Testis (tissue), 5 donors: ENCODE measurements at places on chromosomes 4 and X. TPM values are rescaled to one million over a fixed set of nuclear protein-coding genes. Genes with fewer than 3 reads are reported as not detected.

- DNase-seq, result peak; percentile 48
These were observed 390.3 kb downstream of the FAM47A start for GRCh38 chrX:33741807-33742206.

DNA sequence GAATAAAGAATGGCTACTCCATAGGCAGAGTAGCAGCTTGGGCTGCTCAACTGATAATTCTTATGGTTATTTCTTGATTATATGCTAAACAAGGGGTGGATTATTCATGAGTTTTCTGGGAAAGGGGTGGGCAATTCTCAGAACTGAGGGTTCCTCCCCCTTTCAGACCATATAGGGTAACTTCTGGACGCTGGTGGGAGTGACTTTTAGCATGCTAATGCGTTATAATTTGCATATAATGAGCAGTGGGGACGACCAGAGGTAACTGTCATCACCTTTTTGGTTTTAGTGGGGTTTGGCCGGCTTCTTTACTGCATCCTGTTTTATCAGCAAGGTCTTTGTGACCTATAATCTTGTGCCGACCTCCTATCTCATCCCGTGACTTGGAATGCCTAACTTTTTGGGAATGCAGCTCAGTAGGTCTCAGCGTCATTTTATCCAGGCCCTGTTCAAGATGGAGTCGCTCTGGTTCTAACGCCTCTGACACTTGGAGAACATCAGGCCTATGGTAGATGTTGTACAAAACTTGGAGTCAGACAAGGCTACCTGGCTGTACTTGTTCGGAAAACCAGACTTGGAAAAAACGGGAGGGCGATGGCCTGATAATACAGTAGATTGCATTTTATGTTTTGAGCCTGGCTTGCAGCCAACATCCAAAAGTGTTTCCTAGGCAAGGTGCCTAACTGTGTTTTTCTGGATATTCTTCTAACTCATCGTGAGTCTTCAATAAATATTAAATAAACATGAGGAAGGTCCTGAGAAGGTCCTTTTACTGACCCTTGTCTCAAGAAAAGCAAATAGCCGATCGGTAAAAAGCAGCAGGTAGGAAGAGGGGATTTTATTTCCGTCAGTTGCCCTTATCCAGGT is 1.8 kb upstream of the TMEM164 start:
- no peak for DNase-seq

- DNase-seq, result no peak
These were observed 1.7 kb downstream of the NSD2 start for GRCh38 chr4:1872870-1873269.

DNA sequence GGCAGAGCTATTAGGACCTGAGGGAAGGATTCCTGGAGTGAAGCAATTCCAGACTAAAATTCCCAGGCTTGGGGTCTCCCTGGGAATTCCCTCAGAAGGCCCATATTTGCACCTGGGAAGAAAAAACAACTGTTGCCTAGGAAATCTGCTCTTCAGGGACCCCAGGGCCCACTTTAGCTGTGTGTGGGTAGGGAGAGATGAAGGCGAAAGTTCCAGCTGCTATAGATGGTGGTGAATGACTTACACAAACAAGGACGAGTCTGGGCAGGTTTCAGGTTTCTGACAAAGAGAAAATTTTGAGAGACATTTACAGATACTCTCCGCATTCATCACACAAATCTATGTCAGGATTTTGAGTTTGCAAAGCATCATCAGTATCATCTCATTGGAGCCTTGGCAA is 126.1 kb downstream of the GPC3 start:
- no peak for DNase-seq

DNA sequence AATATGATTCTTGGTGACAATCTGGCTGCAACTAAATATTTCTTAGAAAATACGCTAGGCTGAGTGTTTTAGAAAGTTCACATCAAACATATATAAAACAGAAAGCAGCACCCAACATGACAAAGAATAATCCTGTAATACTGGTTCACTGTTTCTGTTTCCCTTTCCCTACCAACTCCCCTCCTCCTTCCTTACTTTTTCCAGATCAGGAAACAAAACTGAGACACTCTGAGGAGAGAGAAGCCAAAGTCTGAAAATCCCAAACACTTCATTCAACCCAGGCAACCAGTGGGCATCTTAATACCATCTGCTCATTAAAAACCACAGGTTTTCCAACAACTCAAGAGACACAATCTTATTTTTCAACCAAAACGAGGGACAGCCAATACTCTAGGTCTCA is 160.4 kb upstream of the MAP3K15 start:
- no peak for DNase-seq

DNA sequence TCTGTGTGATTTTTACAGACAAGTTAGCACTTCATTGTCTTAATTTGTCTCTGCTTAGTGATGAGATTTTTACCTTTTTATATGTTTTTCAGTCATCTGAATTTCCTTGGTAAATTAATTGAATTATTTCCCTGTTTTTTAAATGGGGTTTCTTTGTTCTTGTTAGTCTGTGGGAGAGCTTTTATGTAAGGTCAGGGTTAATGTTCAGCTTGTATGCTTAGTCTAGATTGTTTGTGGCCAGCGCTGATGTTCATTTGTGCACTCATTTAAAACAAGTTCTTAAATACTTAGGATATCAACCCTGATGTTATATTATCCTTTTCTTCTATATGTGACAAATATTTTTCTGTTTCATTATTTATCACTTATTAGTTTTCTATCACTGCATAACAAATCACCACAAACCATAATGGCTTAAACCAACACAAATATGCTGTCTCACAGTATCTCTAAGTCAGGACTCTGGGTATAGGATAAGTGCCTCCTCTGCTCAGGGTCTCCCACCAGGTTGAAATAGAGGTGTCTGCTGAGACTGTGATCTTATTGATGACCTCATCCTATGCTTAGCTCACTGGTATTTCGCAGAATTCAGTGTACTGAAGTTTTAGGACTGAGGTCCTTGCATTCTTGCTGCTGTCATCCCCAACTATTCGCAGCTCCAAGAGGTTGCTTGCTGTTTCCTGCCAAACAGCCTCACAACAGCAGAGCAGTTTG is 53.2 kb downstream of the ATP10D start:
- DNase-seq, result no peak

DNA sequence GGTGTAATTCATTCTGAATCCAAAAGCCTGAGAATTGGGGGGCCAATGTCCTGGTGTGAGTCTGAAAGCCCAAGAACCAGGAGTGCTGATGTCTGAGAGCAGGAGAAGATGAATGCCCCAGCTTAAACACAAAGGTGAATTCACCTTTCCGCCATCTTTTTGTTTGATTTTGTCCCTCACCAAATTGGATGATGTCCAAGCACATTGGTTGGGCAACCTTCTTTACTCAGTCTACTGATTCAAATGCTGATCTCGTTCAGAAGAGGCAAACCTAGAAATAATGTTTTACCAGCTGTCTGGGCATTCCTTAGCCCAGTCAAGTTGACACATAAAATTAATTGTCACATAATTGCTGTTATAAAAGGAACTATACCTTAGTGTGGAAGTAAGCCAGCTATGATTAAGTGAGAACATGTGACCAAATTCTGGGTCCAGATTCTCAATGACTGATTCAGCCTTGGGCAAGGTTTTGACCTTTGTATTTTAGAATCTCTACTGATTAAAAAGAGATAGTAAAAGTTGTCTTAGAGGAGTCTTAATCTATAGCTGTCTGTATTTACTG is 34.5 kb upstream of the SLC4A4 start:
- DNase-seq, result no peak

DNA sequence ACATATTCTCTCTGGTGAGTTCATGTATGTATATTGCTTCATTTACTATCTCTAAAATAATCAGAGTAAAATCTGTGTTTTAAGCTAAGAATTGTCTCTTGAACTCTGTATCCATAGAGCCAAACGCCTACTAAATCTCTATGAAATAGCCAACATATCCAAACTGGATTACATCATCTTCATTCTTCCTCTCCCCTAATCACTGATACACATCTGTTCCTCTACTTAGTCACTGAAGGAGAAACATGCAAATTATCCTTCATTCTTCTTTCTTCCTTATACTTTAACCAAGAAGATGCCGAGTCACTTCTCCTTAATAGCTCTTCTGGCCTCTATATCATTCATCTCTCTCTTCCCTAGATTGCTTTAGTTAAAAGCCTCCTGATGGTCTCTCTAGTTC is 630.4 kb upstream of the FTHL17 start:
- no peak for DNase-seq

GRCh38 chrX:9188117-9188516 is 154.2 kb upstream of the FAM9B start:
- DNase-seq, result no peak

DNA sequence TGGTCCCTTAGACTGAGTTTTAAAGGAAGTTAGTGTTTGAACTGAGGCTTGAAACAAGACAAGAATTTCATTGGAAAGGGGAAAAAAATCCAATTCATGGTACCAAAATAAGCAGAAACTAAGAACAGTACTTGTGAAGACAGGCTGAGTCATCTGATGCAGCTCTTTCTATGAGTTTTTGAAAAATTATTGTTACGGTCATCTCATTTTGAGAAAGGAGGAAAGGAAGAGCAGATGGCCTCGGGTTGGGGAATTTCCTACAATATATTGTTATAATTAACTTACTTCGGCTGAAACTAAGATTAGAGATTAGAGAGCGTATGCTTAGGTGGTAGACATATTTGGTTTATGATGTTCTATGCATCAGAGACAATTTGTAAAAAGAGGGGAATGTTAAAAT is 2164.8 kb upstream of the AGA start:
- DNase-seq, result no peak

DNA sequence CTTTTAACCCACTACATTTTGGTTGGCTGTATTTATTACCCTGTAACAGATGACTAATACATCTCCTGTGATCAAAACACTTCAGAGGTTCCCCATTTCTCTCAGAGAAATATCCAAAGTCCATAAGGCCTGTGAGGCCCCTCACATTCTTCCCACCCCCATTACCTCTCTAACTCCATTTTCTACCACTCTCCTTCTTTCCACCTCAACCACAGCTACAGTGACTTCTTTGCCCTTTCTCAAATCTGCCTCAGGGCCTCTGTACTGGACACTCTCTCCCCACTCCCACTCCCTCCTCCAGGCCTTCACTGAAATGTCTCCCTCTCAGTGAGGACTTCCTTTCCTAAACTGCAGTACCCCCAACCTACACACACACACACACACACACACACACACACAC is 8.4 kb upstream of the TMEM144 start:
- DNase-seq, result no peak

DNA sequence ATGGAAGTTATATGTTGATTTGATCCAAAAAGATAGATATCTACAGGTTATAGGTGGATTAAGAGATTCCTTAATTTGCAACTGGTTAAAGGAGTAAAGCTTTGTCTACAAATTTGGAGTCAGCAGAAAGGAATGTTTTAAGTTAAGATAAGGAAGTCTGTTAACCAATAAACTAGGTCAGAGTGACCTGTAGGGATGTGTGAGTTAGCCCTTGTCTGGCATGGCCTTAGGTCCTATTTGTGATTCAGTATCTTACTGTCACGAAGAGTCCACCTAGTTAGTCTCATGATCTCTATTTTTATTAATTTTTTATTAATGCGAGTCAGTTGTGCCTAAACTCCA is 230.8 kb downstream of the INPP4B start:
- no peak for DNase-seq

- peak; percentile 71 for DNase-seq
These were observed 33.9 kb upstream of the HPF1 start for GRCh38 chr4:169791527-169792156.

DNA sequence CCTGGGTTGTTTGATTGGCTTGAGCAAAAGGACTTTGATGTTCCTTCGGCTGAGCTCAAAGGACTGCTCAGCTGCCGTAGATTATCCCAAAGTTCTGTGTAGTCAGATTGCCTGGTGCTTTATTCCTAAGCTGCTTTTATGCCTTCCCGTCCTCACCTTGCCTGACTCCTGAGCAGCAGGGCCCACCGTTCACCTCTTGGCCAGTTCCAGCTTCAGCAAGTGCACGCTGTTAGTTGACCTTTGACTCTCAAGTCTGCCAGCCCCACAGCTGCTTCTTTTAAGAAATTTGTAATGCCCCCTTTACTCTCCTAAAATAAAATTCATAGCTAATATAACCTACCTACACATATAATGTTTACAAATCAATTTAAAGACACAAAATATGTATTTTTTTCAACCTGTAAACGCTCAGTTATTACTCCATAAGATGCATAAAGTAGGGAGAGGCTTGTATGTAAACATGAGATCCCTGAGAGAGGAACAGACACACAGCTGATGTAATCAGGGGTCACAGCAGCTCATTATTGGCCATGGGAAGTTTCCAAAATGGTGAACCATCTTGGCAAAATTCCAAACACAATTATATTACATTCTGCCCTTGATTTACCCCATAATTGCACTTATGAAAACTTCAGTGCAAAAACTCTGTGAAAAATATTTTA is 28.6 kb downstream of the UCHL1 start:
- DNase-seq, result no peak

DNA sequence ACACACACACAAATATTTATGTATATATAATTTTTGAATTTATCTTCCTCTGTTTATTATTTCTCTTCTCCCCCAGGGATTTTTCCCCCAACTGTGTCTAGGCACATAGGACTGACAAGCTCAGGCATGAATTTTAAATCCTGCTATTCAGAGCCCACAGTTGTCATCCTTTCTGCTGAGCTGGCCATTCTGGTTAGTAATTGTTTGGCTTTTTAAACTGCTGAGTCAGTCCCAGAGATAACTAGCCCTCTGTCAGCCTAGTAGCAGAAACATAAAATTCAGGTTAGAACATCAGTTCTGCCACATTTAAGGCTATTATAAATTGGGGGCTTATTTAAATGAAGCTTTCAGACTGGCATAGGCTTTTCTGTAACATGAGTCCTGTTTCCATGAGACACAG is 151.7 kb upstream of the MAOA start:
- no peak for DNase-seq

DNA sequence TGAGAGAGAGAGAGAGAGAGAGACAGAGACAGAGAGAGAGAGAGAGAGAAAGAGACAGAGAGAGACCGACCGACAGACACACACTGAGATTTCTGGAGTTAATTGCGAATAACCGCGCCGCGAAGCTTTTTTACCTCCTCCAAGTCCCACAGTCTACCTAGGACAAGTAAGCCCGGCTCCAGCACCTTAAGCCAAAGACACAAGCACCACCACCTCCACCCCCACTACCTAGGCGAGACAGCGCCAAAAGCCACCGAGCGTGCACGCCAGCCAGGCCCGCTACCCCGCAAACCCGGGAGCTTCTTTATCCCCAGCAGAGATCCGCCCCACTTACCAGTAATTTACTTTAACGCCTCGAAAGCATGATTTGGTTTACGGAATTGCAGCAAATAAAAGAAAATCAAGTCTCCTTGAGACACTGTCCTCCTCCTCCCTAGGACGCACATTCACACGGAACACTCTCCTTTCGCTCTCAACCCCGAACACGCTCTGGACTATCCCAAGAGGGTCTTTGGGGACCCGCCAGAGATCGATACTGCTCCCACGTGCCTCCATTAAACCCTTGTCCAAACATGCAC is 649.6 kb upstream of the DIPK2B start:
- DNase-seq, result no peak

- DNase-seq, result no peak
These were observed 83.9 kb upstream of the ARHGAP24 start for GRCh38 chr4:85391071-85391470.

- no peak for DNase-seq
These were observed 79.8 kb downstream of the PSAPL1 start for GRCh38 chr4:7354927-7355326.

GRCh38 chrX:18886005-18886343 is 97.9 kb downstream of the PHKA2 start:
- no peak for DNase-seq

The APLN gene
- 2.8 TPM for total RNA-seq

The ARSJ gene
- 0.74 TPM for total RNA-seq

The MMRN1 gene
- 4.8 TPM for total RNA-seq

The EDA gene
- total RNA-seq, result 4.3 TPM

The GAGE2A gene
- total RNA-seq, result 28.8 TPM

The SSX3 gene
- total RNA-seq, result 12.8 TPM

The F11 gene
- total RNA-seq, result not detected
